Stimulated activated CD4-positive, alpha-beta T cell treated with anti-CD3 and anti-CD28 coated beads, Interleukin-2, amount 100 ng/mL, for 24 hours (primary cell): ENCODE measurements at places on chromosomes 13 and 19.

GRCh38 chr13:53012707-53013106 is 15.9 kb upstream of the OLFM4 start:
- no peak for DNase-seq

DNA sequence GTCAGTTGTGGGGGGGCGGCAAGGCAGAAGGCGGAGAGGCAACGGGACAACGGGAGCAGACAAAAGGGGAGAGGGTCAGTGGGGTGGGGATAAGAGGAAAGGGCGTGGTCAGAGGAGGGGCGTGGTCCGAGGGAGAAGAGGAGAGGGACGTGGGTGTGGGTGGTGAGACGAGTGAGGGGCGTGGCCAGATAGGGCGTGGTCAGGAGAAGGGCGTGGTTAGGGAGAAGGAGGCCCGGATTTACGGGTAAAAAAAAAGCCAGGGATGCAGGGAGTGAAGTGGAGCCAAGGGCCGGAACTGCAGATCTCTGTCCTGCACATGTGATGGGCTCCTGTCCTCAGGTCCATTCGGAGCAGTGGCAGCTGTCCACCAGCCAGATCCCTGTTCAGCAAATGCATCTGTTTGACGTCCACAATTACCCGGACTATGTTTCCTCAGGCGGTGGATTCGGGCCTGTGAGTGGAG is 21.5 kb downstream of the CPT1C start:
- no peak for DNase-seq

DNA sequence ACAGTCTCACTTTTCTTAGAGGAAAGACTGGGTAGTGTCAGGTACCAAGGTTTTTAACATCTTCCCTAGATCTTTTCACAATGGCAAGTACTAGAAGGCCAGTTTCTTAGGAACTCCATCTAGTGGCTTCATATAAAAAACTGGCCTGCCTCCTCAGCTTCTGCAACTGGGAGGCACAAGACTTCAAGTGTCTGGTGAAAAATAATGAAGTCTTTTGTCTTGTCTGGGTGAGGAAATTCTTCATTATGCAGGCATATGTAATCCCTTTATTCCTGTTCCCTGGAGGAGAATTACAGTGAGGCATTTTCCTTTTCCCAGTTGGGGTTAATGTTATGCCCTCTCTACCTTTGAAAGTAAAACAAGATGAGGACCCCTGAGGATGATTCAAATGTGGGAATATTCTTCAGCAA is 300.5 kb downstream of the NALCN start:
- DNase-seq = no peak

GRCh38 chr19:18507021-18507726 is 14.7 kb downstream of the ELL start:
- DNase-seq = no peak

DNA sequence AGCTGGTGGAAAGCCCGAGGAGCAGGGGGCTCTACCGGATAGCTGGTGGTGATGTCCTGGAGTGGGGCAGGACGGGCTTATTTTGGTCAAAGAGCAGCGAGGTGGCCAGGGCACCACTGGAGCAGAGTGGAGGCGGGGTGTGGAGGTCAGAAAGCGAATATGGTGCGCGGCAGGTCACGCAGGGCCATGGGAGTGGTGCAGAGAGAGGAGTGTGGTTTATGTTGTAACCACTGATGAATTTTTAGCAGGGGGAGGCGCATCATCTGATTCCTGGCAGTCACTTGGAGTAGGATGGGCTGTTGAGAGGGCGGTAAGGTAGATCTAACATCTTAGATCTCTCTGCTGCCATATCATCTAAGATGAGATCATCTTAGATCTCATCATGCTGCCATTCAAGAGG is 1.4 kb upstream of the ZNF414 start:
- DNase-seq = peak; percentile 45

GRCh38 chr13:29260684-29261083 is 334.8 kb downstream of the SLC7A1 start:
- DNase-seq = no peak

- DNase-seq = no peak
Measured at GRCh38 chr13:64371045-64371444, 2859.1 kb downstream of the PCDH9 start.

GRCh38 chr13:98216135-98216565 is 39.1 kb upstream of the RNF113B start:
- no peak for DNase-seq

DNA sequence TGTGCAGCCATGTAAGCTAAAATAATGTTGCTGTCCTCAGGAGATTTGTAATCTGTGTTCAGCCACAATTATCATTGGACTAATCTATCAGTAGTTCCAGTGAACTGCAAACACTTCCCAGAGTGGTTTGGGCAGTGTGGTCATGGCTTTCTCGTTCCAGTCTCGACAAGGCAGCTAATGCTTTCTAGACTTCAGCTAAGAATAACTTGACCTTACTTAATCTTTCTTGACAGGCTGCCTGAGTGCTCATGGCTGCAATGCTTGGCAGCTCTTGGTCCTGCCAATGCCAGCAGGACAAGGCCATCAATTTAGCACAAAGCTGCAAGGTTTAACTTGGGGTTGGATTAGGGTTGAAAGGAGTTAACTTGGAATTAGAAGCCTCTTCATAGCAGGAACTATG is 32.8 kb downstream of the ATP12A start:
- no peak for DNase-seq

DNA sequence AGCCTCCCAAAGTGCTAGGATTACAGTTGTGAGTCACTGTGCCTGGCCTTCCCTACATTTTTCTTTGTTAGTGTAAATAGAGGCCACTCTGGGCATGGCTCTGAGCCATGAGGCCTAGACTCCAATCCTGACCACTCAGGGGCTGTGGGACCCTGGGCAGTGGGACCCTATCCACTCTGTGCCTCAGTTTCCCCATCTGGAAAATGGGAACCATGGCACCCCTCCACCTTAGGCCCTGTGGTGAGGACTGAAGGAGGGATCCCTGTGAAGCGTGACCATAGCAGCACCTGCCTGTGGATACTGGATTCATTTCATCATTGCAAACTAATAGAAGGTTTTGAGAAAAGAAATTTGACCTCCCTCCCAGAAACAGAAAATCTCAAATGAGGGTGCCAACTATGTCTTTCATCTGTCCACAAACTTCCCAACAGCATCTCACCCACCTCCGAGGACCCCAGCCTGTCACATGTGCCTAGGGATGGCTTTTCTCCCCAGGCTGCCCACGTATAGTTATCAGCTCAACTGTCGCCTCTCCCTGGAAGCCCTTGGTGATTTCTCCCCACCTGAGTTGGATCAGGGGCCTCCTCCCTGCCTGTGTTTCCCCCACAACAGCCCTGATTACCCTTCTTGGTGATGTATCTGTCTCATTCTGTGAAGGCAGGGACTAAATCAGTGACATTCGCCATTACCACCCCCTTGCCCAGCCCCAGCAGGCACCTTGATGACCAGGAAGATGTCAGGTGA is 5.6 kb downstream of the ANGPTL8 start:
- no peak for DNase-seq
